ENCODE measurements at places on chromosomes 3 and 15.
A peak's percentile ranks its signal among the peaks of the same experiment; 100 is the strongest.

DNA sequence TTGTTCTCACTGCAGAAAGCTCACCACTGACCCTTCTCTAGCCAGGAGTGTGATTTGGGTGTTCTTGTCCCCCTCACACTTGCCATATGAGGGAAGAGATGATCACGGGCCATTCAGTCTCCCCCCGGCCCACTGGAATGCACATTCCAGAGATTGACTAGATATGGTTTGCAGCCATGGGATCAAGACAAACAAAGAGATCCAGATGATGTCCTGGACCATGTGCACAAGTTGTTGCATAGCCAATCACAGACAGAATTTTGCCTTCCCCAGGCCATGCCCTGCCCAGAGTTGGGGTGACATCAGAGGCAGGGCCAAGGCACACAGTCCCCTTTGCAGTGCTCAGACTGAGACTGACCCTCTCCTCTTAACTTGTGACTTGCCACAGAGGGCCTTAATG, 14.8 kb downstream of the MUC13 start:
- no peak for DNase-seq

DNA sequence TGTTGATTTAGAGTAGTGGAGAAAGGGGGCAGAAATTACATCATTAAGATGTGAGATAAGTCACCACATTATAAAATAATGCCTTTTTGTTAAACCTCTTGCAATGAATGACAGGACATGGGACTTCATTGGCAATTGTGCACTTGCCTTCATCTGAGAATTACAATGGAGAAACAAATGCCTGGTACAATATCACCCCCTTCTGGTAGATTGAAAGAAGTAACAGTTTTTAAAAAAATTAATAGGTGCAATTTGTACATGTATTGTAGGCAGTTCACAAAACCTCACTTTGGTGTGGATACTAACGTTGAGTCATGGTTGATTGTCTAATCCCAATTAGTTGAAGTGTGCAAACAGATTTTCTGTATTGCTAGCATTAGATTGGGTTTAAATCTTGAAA, 4.6 kb upstream of the P2RY14 start:
- DNase-seq = peak; percentile 74

DNA sequence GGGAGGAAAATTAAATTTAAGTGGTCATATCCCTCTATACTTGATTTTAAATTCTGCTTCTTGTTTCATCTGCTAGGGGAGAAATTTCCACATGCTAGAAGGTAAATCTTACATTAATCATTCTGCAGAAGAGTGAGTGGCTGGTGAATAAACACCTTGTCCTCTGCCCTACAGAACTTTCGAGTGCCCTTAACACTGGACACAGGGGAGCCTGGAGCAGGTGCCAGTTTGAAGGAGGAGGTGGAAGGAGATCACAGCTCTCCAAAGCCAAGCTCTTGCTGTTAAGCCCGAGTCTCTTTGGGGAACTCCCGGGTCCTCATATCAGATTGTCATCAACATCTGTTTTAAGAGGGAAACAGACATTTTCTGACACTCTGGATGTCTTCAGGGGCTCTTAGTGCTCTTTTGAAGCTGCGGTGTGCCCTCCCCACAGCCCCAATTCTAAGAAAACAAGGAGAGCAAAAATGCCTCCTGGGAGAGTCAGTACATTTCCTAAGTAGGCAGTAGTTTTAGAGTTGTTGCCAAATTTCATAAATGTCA, 31.3 kb downstream of the LAMP3 start:
- no peak for DNase-seq

DNA sequence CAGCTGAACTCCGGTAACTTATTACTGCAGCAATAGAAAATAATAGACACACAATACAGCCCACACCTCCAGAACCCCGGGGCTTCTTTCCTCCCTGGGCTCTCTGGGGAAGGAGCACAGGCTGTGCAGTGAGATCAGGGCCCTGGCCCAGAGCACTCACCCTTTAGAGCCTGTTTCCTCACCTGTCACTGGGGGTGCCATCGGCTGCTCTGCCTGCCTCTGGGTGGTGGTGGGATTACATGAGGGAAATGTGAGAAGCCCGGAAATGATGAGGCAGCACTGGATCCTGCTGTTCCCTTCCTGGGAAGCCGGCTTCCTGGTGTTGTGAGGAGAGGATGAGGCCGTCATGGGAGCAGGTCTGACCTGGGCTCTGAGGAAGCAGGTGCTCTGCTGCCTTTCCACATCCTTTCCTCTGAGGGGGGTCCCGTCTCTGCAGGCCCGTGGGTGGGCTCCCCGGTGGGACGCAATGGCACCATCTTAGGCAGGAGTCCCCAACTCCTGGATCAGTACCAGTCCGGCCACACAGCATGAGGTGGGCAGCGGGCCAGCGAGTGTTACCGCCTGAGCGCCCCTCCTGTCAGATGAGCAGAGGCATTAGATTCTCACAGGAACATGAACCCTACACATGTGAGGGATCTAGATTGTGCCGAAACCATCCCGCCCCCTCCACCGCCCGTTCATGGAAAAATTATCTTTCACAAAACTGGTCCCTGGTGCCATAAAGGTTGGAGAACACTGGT, 220.9 kb upstream of the CTDSPL start:
- no peak for DNase-seq

DNA sequence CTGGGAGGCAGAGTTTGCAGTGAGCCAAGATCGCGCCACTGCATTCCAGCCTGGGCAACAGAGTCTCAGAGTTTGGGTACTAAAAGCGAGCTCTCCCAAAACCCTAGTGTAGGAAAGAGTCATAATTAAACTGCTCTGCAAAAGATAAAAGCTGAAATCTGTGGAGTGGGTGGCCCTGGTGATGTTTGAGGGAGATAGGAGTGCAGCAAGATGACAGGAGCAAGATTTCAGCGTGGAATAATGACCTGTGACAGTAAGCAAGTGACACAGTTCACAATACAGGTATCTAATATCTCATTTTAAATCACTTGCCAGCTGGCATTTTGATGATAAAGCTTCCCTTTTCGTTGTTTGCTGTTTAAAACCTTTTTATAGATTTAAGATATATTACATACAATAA, 79.3 kb downstream of the MDFIC2 start:
- DNase-seq = no peak
